Stimulated activated CD4-positive, alpha-beta T cell treated with anti-CD3 and anti-CD28 coated beads, Interleukin-1b, Interleukin-23, amount 100 ng/mL, for 24 hours (primary cell): ENCODE measurements at places on chromosomes 5 and 9.
A peak's percentile ranks its signal among the peaks of the same experiment; 100 is the strongest.

- DNase-seq = no peak
Observed at GRCh38 chr9:3865141-3865772, 339.5 kb upstream of the RFX3 start.

DNA sequence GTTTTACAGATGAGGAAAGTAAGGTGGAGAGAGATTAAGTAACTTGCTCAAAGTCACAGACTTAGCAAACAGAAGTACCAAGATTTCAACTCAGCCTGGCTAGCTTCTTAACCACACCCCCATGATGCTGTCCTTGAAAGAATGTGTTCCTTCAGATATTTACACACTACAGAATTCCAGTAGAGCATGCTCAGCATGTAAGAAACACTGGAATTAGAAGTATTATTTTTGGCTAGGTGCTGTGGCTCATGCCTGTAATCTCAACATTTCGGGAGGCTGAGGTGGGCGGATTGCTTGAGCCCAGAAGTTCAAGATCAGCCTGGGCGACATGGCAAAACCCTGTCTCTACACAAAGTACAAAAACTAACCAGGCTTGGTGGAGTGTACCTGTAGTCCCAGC is 142.4 kb downstream of the EDIL3 start:
- no peak for DNase-seq

DNA sequence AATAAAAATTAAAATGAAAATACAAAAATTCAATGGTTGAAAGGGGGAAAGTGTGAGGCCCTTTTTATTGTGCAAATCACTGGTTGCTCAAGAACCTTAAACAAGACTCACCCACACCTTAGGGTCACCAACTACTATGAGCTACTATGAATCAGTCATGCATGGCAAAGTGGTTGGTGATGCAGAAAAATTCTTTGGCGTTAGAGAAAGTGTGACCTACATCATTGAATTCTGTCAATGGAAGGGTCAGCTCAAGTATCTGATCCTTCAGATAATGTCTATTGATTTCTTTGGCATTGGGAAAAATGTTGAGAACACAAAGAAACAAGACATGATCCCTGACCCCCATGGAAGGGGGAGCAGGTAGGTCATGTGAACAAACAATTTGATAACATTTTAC is 149.7 kb upstream of the ADCY2 start:
- no peak for DNase-seq

- DNase-seq = no peak
Observed at GRCh38 chr9:127548352-127548881, 63.7 kb upstream of the STXBP1 start.

DNA sequence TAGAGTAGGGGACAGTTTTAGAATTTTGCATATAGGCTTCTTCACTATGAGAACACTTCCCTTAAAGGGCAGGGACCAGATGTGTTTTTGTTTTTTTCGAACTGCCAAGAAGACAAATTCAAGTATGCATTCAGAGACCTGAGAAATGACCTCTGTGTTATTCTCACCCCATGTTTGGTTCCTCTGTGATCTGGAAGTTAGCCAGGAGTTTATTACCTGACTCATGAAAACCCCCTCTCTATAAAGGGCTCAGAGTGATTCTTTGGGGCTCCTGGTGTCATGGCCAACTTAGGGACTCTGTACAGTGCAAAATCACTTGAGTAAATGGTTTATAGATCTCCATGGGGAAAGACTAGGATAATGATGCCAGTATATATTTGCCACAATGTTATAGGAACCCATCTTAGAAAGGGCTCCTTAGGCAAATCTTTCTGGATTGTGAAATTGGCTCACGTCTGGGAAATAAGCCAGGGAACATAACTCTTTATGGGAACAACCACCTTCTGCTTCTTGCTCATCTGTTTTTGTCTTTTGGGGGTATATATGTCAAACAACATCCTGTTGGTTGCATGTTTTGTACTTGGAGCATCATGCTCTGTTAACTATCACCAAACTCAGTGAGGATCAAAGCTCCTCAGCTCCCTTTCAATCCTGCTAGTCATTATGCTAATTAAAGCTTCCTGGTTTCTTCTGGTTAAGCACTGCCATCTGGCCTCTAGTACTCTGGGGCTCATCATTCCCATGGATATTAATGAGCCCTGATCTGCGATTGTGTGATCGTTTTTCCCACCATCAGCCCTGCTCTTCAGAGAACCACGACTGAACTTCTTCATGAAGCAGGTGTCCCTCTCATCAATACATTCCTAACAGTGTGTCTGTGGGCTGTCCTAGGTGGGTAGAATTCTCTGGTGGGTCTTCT is 173.4 kb upstream of the CDH12 start:
- DNase-seq = no peak

DNA sequence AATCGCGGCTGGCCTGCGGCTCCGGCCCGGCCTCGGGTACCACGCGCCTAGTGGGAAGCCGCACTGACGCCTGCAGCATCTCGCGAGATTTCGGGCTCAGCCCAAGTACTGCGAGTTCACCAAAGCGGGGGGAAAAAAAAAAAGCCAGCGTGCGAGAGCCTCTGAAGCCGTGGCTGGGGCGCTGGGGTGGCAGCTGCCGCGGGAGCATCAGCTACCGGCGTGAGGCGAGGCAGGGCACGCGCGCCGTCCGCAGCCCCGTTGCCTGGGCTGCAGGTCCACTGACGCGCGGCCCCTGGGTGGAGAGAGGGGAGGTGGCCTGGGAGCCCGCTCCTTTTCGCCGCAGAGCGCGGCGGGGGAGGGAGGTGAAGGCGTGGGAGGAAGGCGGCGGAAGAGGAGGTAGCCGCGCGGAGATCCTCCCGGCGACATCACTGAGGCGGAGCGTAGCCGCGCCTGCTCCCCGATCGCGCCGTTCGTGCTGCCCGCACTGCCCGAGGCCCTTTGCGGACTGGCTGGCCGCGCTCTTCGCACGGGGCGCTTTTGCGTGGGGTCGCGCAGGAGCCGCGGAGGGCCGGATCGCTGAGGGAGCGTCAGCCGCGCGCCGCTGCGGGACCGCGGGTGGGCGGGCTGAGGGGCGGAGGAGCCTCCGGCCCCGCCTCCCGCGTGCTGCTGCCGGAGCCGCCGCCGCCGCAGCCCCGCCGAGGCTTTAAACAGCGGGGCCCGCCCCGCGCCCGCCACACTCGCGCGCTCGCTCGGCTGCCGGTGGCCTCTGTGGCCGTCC is at the start of gene SLC12A2:
Gene SLC12A2 (plus strand): TSS at position 734 of the 778 bp plus-strand sequence. CDS start 189 bp downstream, outside the sequence.
- peak; percentile 72 for DNase-seq
